ENCODE measurements at places on chromosomes 4 and X.

- DNase-seq = no peak
Measured at GRCh38 chrX:16516232-16516876, 133.6 kb upstream of the S100G start.

DNA sequence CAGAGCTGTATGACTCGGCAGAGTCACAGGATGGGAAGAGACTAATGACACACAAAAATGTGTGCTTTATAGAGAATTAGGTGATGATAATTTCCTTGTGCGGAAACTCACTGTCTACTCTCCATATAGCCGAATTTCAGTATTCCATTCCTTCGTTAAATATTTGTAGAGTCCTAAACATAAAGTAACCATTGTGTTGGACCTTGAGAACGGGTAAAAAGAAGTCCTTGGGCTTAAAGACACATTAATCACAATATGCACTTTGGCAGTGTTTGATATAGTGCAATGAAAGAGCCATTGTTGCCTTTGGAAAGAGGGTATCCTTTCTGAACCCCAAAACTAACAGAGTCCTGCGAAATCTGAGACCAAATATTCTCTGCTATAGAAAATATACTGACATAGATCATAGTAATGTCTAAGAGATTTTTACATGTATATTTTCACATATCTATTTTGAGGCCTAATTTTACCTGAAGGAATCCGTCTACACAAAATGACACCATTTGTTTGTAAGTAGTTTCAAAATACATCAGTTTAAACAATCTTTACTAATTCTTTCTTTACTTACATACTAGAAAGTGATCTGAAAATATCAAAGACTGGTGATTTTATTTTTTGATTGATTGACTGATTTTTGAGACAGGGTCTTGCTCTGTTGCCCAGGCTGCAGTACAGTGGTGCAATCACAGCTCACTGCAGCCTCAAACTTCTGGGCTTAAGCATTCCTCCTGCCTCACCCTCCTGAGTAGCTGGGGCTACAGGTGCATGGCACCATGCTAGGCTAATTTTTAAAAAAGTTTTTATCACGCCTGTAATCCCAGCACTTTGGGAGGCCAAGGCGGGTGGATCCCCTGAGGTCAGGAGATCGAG, 296.8 kb downstream of the DCTD start:
- no peak for DNase-seq

- DNase-seq = no peak
Measured at GRCh38 chrX:68048774-68049173, 384.5 kb downstream of the OPHN1 start.

- no peak for DNase-seq
Measured at GRCh38 chrX:72002875-72003274, 92.2 kb downstream of the NHSL2 start.

GRCh38 chr4:74934016-74934831, 1.3 kb downstream of the PARM1 start:
- DNase-seq = no peak

GRCh38 chrX:41457613-41458192, 10.6 kb downstream of the NYX start:
- DNase-seq = no peak

- no peak for DNase-seq
Measured at GRCh38 chr4:71494539-71494938, 155.7 kb downstream of the SLC4A4 start.

DNA sequence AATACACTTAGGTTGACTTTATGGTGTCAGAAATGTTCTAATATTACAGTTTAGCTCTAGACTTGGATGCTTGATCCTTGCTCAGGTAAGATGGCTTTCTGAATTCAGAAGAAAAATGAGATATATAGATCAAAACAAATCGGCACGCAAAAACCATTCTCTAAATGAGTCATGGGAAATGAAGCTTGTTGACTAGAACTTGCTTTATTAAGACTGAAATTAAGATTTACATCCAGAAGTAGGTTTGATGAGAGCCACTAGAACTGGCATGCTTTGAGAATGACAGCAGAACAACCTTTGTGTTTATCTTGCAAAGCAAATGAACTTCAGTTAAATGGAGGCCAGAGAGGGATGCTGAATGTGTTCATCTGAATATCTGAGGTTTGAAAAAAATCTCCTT, 304.9 kb upstream of the KLF3 start:
- DNase-seq = no peak

- DNase-seq = no peak
Measured at GRCh38 chrX:3638280-3638873, 75.1 kb downstream of the PRKX start.

- DNase-seq = no peak
Measured at GRCh38 chrX:11351375-11352295, 58.4 kb downstream of the AMELX start.

DNA sequence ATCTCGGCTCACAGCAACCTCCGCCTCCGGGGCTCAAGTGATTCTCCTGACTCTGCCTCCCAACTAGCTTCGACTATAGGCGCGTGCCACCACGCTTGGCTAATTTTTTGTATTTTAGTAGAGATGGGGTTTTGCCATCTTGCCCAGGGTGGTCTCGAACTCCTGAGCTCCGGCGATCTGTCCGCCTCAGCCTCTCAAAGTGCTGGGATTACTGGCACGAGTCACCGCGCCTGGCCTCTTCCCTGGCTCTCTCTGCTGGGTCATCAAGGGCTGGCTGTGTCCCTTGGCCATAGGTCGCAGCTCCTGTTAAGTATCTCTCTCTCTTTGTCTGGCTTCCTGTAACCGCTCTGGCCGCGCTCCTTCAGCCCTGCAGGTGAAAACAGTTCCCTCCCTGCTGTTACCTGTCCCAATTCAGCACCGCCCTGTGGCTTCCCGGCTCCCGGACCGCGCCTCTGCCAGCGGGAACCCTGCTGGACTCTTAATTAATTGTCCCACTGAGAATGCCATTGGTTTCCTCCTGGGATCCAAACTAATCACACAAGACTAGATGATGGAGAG, 1.3 kb upstream of the RGS12 start:
- no peak for DNase-seq

DNA sequence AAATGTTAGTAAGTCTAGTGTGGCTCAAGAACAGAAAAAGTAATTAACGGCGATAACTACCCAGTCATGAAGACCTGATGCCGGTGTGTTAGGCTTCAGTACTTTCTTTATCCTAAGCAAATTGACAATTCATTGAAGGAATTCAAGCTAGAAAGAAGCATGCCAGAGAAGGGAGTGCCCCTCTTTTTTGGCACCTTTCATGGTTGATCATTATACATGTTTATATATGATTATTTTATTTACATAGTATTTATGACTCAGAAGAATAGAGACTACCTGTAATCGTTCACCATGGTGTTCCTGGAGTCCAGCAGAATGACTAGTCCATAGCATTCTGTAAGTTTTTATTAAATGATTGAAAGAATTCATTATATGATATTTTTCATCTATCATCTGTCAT, 548.3 kb upstream of the SLIT2 start:
- DNase-seq = no peak

DNA sequence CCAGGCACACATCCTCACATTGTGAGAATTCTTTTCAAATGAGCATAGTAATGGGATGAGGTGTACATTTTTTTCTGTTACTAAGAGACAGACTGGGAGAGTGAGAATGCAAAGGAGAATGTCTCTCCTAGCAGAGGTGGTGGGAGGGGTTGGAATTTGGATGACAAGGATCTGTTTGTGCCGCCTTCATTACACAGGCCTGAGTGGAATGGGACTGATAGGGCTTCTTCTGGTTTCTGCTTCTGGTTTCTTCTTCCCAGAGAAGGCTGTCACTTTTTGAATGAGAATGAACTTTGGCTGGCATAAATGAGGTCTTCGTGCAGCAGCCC, 55.4 kb downstream of the C4orf51 start:
- no peak for DNase-seq

DNA sequence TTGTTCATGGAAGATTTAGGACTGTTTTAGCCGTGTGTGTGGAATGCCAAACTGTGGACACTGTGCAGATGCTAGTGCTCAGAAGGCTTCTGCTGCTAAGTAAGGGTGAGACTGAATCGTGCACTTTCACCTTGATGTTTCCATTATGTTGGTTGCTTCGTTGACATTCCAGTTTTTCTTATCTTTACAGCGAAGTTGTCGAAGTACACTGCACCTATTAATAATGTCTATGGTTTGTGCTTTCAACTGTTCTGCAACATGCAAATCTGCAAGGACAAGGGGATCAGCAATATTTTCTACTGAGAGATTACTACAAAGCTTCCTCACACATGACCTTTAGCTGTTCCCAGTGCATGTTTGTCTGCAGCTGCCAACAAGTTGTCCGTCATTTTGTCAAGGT, 67.7 kb downstream of the UGT2A3 start:
- no peak for DNase-seq

GRCh38 chr4:124177647-124178425, 534.7 kb downstream of the ANKRD50 start:
- no peak for DNase-seq

DNA sequence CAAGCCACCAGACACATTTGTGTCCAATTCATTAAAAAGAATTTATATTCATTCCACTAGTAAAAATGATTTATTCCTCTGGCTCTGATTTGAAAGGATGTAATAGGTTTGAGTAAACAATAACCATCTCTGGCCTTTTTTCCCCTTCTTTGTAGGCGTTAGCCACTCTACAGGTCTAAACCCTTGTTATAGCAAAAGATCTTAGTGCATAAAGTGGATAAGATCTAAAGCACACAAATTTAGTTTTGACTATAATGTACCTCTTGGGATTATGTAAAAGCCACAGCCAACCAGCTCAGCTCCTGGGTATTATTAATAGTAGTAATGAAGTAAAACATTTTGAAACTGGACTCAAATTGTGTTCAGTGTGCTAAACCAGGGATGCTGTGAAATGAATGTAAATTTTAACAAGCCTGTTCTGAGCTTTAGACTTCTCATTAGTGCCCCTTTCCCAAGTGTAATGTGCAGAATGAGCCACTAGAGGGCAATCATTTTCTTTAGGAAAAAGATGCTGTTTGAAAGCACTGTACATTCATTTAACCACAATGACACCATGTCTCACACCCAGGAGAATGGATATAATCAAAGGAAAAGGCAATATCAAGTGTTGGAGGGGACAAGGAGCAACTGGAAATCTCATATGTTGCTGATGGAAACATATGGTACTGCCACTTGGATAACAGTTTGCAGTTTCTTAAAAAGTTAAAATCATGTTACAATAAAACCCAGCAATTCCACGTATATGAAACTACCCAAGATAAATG, 69.7 kb downstream of the KLHL8 start:
- DNase-seq = peak; percentile 25

DNA sequence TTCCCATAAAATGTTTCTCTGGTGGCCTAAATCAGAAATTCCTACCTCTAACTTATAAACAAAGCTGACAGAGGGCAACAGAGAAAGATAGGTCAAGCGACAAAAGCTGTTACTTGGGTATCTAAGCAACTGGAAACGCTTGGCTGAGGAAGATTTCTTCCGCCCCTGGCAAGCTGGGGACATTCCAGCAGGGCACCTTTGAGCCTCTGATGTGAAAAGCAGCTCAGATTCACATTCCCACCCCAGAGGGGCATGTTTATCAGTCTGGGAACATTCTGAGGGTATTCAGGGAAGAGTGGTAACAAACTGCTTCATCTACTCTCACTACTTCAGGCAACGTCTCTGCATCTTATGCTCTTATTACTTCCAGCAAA, 3.5 kb upstream of the CDS1 start:
- DNase-seq = no peak

DNA sequence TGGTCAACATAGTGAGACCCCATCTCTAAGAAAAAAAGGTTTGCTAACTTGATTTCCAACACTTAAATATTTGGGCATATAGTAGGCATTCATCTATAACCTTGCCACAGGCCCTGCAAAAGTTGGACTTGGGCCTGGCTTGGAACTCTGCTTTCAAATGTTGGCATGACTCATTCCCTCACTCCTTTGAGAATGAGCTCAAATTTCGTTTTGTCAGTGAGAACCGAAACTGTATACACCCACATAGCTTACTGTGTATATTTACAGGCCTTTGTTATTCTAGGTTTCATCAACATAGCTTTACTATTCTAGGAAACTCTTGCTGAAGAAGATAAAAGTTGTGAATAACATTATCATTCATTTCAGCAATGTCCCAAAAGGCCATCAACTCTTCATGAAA, 88.7 kb upstream of the ELOVL6 start:
- DNase-seq = no peak

GRCh38 chr4:153747406-153747955, 12.3 kb downstream of the RNF175 start:
- DNase-seq = no peak

- DNase-seq = no peak
Measured at GRCh38 chr4:113823291-113823659, 61.7 kb upstream of the CAMK2D start.

- DNase-seq = no peak
Measured at GRCh38 chr4:120682981-120683380, 239.5 kb downstream of the PRDM5 start.

- DNase-seq = no peak
Measured at GRCh38 chr4:74061430-74061829, 22.9 kb upstream of the CXCL3 start.

- no peak for DNase-seq
Measured at GRCh38 chr4:54909961-54910360, 215.4 kb downstream of the KDR start.

- DNase-seq = no peak
Measured at GRCh38 chrX:40579141-40579540, 1.6 kb upstream of the ATP6AP2 start.

GRCh38 chr4:176236946-176237345, 32.1 kb downstream of the ASB5 start:
- no peak for DNase-seq

- no peak for DNase-seq
Measured at GRCh38 chrX:2311501-2311900, 189.3 kb downstream of the DHRSX start.

- DNase-seq = no peak
Measured at GRCh38 chr4:85152480-85152879, 186.0 kb upstream of the WDFY3 start.

- DNase-seq = no peak
Measured at GRCh38 chr4:122635205-122635604, 14.3 kb upstream of the IL21 start.

DNA sequence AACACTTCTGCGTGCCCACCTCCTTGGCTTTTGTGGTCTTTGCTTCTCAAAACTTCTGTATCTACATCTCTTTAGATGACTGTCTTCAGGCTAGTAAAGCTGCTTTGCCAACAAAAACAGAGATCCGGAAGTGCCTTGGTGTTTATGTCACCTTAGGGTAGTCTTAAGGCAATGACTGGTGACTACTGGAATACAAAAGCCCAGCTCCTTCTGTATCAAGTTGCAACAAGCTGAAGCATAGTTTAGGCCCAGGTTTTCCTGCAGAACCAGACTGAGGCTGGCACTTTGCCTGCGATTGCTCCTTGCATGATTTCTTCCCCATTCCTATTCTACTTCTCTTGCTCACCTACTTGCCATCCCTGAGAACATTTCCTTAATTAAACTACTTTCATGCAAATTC, 333.8 kb downstream of the DMD start:
- DNase-seq = no peak

Measured in activated naive CD8-positive, alpha-beta T cell treated with anti-CD3 and anti-CD28 coated beads, Interleukin-2, amount 50 U/mL, for 16 hours (primary cell).